ENCODE measurements at places on chromosomes 11 and 22.

GRCh38 chr22:35350539-35351503 lies 30.1 kb upstream of the HMOX1 start:
- DNase-seq, result peak; percentile 98

DNA sequence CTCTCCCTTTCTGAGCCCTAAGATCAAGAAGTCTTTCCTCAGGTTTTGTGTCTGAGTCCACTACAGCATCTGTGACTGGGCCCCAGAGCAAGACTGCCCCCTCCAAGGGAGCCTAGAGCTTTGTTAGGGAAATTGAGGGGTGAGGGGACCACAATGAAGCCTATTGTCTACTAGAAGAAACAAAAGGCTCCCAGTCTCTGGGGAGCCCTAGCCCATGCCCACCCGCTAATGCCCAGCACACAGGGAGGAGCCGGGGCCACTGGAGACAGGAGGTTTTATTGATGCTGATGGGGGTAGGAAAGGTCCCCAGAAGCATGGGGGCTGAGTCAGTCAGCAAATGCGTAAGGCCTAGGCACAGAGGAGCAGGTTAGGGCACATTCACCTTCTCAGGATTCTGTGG lies 14.0 kb downstream of the RHOG start:
- DNase-seq, result peak; percentile 64

DNA sequence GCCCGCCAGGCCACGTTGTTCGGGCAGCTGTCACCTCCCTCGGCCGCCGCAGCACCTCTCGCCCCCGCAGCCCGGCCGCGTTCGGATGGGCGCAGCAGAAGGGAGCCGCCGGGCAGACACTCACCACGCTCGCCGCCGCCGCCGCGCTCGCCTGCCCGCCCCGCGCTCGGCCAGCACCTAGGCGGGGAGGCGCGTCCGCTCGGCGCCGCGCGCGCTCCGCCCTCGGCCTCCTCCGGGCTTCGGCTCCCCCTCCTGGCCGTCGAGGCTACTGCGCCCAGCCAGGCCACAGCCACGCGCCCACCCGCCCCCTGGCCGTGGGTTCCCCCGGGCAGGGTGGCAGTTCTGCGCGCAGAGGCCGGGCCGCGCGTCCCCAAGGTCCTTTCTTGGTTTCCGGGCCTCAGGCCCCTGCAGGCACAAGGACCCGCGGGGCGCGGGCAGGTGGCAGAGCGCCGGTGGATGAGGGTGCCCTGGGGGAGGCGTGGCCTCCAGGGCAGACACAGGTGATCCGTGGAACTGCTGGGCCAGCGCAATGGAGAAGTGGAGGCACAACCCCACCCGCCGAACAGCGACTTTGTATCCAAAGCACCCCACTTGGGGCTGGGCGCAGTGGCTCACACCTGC lies at the start of gene SLC25A22:
TSS of gene SLC25A22 (minus strand) at position 189 of the 621 bp plus-strand sequence. CDS start 3,275 bp downstream, outside the sequence.
- DNase-seq, result peak; percentile 95

- DNase-seq, result no peak
Observed at GRCh38 chr11:65577756-65578109, 1.9 kb downstream of the EHBP1L1 start.

- DNase-seq, result peak; percentile 63
Observed at GRCh38 chr11:44634401-44635281, 69.2 kb downstream of the CD82 start.

DNA sequence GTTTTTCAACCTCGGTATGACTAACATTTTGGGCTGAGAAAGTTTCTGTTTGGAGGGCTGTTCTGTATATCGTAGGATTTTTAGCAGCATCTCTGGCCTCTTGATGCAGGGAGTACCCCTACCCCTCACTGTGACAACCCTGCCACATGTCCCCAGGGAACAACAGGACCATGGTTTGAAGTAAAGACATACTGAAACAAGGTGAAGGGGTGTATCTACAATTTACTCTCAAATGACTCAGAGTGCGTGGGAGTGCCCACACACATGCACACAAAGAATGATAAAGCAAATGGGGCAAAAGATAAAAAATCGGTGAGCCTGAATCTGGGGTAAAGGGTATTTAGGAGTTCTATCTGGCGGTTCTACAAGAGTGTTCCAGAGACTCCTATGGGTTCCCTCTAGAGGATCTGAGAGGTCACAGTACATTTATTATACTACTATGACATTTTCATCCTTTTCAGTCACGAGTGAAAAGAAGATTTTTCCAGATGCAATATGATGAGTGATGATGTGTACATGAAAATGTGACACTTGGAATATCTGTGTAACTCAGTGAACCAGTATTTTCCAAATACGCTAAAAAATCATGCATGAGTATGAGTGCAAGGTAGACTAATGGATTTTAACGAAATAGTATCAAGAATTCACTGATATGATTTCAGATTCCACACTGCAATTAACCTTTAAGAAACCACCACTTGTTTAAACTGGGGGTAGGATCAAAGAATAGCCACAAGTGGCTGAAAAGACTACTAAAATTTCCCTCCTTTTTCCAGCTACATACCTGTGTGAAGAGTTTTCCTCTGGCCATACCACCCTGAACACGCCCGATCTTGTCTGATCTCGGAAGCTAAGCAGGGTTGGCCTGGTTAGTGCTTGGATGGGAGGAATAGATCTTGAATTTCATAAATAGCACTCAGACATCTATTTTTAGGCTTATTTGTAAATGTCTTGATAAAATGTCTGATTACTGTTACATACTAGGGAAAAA lies 56.3 kb upstream of the YPEL1 start:
- DNase-seq, result no peak

- no peak for DNase-seq
Observed at GRCh38 chr11:74866557-74866956, 82.3 kb downstream of the XRRA1 start.

DNA sequence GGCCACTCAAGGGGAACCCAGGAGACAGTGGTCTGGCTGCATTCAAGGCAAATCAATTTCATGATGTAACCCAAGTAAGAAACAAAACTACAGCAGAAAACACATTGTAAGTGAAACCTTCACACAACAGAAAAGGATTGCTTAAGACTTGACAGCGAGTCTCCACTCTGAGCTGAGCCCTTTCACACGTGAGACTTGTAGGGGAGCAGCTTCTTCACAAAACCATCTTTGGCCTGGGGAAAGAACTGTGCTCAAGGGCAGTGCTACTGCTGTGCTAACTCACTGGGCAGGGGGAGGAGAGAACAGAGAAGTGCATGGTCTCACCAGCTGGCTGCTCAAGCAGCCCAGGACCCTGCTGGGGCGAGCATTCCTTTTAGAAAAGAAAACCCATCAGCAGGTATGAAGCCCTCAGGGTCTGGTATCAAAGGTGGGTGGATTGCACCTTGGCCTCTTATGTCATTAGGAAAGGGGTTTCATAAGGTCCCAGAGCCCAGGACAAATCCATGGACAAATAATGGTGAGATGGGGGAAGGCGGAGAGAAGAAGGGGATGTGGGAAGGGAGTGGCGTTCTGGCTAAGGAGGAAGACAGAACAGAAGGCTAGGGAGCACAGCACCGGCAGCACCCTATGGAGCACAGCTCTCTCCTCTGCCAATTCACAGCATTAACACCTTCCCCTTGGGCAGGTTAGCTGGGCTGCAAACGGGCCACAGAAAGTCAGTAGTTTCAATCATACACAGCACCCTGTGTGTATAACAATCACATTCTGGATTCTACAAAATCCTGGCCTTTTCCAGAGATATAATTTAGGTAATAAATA lies 20.6 kb upstream of the RAPSN start:
- DNase-seq, result no peak

DNA sequence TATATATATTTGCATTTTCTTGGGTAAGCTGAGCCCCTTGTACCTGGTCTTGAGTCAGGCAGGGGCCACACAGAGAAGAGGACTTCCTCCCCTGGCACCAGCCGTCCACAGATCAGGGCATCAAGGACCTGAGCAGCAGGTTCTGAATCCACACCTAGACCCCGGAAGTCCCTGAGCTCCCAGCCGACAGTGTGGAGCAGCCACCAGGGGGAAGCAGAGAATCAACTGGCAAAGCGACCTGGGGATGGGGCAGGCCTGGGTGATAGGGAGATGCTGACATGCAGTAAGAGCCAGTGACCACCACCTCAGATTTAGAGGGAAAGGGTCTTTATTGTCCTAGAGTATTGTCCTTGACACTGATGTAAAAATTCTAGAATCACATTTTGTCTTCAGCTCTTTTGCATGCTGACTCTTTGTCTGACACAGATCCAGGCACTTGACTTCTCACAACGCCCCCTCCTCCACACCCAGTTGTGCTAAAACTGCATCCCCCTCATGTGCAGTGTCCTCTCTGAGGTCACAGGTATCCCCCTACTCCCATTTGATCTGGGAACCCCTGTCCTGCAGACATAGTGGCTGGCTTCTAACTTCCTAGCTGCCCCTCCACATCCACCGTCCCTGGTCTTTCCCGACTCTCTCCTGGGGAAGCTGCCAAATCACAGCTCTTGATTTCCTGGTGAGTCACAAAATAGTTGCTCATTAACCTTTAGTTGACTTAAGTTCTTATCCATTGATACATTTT lies 109.3 kb downstream of the GGTLC2 start:
- DNase-seq, result peak; percentile 42

GRCh38 chr11:44559207-44559939 lies 6.1 kb upstream of the CD82 start:
- no peak for DNase-seq

- DNase-seq, result no peak
Observed at GRCh38 chr11:116348226-116348625, 424.6 kb downstream of the BUD13 start.

- no peak for DNase-seq
Observed at GRCh38 chr22:29302681-29303465, 3.6 kb upstream of the GAS2L1 start.

DNA sequence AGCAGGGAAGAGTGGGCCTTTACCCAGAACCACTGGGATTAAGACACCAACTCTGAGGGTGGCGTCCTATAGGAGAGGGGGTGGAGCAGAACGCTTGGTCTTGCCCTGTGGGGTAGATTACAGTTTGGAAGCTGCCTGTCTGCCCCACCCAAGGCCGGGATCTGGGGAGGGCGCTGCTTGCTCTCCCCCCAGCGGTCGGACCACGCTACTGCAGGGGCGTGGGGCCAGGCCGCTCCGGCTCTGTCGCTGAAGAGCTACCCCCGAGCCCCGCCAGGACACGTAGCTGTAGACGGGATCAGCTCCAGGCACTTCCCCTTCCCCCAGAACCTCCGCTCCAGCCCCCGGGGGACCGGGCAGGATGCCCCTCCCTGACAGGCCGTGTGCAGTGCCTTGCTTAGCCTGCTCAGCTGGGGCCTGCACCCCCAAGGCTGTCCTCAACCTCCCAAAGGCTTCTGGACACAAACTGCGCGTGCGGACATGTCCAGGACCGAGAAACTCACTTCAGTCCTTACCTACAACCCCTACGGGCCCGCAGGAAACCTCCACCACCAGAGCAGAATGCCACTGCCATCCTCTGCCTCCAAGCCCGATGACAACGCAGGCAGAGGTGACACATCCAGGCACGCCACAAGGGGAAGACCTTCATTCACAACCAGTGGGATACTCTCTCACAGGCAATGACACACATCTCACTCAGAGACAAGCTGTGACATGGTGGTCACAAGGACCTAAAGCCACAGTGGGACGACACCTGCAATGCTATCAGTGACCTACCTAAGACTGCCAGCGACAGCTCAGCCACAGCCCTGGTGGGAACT lies 3.6 kb downstream of the AHNAK start:
- DNase-seq, result peak; percentile 68

DNA sequence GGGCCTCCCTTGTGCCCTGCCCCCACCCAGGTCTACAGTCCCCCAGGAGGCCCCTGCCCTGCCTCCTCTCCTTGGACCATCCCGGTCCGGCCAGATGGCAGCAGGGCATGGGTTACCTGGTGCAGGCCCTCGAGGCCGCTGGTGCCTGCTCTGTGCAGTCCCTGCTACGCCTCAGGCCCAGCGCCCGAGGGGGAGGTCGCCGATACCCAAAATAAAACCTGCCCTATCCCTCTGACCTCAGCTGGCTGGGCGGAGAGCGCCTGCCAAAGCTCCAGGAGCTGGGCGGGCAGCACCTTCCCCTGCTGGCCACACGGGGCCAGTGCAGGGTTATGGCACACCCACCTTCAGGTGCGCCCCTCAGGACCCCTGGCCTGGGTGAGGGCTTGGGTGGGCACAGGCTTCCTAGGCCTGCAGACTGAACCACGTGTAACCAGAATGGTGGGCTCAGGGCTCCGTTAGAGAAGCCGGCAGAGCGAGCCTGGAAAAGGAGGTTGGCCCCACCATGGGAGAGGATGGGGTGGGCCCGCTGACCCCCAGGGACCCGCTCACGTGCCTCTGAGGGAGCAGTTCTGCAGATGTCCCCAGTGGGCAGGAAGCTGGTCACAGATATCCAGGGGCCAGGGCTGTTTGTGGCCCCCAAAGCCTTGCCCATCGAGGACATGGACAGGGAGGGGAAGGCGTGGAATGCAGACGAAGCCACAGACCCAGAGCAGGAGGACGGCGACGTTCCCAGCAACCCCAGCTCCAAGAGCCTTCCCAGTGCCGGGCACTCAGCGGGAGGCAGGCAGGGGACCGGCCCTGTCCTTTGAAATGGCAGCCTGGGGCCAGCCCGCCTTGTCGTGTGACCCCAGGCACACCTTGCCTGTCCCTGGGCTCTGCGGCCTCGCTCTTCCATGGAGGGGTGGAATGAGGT lies 1.7 kb upstream of the TNNT3 start:
- DNase-seq, result no peak

DNA sequence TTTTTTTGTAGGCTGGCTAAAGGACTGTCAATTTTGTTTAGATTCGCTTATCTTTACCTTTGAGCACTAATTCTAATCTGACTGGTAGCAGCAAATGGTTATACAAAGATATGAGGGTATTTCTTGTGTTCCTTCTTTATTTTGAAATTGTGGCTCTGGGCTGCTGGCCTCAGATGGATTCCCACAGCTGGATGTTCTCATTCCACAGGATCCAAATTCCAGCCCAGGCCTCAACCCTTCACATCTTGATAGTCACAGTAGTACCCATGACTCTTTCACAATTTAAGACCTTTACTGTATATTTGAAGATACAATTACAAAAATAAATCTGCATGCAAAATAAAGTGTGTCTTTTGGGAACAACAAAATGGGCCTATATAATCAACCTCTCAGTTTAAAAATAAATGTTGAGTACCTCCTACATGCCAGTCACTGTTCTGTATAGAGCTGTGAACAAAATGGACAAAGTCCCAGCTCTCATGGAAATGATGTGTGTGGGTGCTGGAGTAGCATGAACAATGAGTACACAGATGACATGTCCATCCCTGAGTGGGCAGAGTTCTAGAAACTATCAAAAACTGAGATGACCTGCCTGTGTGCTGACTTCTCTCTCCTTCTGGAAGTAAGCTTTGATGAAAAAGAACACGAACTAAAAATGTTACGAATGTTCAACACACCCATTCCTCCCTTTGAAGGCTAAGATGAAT lies 51.7 kb upstream of the FBXO3 start:
- no peak for DNase-seq

GRCh38 chr11:65780770-65781151 lies at the start of gene AP5B1:
Gene AP5B1 (minus strand): TSS chr11:65780976. CDS start chr11:65780591, 385 bp downstream.
- DNase-seq, result no peak

- DNase-seq, result no peak
Observed at GRCh38 chr11:115499241-115499799, 4.9 kb downstream of the CADM1 start.

- no peak for DNase-seq
Observed at GRCh38 chr11:75809111-75809510, 5.9 kb upstream of the UVRAG start.
